Posterior cingulate gyrus (tissue), 11 donors: ENCODE measurements at places on chromosomes 3 and 15.

DNA sequence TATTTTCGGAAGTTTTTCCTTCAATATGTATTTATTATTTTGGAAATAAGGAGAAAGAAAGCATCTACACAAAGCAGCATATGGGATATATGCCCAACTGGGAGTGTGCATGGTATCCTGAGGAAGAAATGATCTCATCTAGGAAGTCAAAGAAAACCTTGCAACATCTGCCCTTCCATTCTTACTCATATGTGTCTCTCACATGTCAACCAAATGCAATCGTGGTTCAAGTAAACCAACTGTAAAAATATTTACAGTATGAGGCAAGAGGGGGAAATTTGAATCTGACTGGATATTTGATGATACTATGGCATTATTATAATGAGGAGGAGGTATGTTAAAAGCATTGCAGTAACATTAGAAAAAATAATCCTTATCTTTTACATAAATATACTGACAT lies 3.2 kb upstream of the SCG3 start:
- DNase-seq, result no peak

GRCh38 chr3:66518644-66519043 lies 17.8 kb upstream of the LRIG1 start:
- no peak for DNase-seq

DNA sequence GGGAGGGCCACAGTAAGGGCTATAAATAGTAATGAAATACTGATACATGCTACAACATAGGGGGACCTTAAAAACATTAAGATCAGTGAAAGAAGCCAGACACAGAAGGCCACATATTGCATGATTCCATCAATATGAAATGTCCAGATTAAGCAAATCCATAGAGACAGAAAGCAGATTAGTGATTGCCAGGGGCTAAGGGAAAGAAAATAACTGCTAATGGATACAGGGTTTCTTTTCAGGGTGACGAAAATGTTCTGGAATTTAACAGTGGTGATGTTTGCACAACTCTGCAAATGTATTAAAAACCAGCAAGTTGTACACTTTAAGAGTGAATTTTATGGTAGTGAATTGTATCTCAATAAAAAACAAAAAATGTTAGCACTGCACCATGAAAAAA lies 37.0 kb downstream of the PIK3R4 start:
- no peak for DNase-seq

GRCh38 chr3:63847718-63848450 lies 15.7 kb downstream of the THOC7 start:
- no peak for DNase-seq
